ENCODE measurements at places on chromosomes 11 and 22.

- no peak for DNase-seq
Observed at GRCh38 chr11:5631969-5632635, 7.3 kb downstream of the TRIM34 start.

DNA sequence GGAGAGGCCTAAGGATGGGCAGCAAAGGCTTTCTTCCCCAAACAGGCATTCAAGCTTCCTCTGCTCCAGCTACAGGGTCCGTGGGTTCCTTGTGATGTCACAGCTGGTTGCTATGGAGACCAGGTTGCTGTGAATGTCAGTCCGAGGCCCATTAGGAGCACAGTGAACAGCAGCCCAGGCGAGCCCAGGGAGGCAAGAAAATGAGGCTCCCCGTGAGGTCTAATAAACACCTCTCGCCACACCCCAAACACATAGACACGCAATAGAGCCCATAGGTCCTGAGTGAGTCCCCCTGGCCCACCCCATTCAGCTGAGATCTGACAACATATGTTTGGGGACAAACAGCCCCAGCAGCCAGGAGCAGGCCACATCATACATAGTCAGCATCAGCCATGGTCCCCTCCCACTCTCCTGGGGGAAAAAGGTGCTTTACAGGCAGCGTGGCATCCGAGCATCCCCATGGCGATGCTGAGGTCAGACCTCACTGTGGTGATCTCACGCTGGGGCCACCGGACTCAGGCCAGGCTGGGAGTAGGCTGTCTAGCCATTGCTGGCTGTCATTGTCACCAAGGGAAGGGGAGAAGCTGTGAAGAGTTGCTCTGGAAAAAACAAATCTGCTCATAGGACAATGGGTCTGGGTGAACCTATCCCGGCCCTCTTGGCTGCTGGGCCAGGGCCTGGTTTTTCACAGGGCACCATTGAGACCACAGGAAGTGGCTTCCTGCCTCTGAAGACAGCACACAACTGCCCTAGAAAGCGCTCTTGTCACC, 23.1 kb upstream of the TP53I11 start:
- no peak for DNase-seq

- DNase-seq: no peak
Observed at GRCh38 chr11:79925570-79925969, 484.7 kb upstream of the TENM4 start.

DNA sequence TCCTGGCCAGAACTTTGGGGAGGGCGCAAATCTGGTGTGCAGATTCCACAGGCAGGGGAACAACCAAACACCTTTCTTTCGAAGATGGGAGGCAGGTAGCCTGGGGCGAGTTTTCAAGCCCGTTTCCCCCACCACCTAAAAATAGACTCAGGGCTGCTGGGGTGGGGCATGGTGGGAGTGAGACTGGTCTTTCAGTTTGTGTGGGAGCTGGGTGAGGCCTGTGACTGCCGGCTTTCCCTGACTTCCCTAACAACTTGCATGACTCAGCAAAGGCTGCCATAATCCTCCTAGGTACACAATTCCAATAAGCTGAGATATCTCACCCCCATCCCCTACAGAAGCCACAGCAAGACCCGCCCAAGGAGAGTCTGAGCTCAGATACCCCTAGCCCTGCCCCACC, 4.3 kb upstream of the OR5B12 start:
- no peak for DNase-seq

- no peak for DNase-seq
Observed at GRCh38 chr11:66081505-66081904, 11.4 kb downstream of the PACS1 start.
